ENCODE measurements at places on chromosomes 16 and 17. TPM values are rescaled to one million over a fixed set of nuclear protein-coding genes. Genes with fewer than 3 reads are reported as not detected.

DNA sequence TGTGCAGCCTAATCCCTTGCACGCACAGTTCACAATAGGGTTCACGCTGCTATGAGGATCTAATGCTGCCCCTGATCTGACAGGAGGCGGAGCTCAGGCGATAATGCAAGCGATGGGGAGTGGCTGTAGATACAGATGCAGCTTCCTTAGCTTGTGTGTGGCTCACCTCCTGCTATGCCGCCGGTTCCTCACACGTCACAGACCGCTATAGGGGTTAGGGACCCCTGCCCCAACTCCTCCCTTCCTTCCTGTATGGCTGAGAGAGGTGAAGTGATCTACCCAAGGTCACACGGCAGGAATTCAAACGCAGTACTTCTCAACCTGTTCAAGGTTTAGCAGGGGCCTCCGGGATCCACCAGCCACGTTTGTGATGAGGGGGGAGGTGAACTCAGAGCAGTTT, 13.4 kb upstream of the PLLP start:
- no peak for DNase-seq

DNA sequence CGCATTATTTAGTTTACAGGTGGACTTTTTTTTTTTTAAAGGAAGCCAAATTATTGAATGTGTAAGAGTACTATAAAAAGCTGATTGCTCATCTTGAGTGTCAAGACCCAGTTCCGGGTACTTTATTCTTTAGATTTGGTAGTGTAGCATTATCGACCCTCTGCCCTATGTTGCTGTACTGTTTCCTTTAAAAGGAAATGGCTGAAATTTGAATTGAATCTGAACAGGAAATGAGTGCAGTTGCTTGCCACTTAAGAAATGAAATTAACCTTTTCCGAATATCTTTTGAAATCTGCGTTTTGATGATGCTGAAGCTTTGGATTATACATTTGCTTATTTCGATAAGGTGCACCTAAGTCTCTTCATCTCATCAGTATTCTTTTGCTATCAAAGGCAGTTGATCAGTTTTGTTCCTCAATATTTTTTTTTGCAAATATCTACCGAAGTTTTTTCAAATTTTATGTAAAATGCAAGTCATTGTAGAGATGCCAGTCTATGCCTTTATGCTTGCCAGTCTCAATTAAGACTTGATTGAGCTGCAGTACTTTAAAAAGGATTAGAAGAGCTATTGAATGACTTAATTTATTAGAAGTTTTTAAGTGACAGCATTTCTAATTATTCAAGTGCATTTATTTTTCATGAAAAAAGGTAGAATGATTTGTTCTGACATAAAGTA, 1.8 kb downstream of the GGNBP2 start:
- no peak for DNase-seq

GRCh38 chr17:57482657-57483056, 226.3 kb downstream of the MSI2 start:
- DNase-seq: no peak

GRCh38 chr16:17252064-17252463, 218.7 kb downstream of the XYLT1 start:
- DNase-seq: no peak

GRCh38 chr16:53142823-53143568, 88.2 kb downstream of the CHD9 start:
- no peak for DNase-seq

GRCh38 chr17:69710926-69711325, 296.4 kb downstream of the MAP2K6 start:
- no peak for DNase-seq

Gene MT1X
- 2.2 TPM for total RNA-seq

All from glomerular endothelial cell (primary cell).